ENCODE measurements at places on chromosomes 3 and 15.

- DNase-seq = peak; percentile 48
These were observed 47.0 kb upstream of the SELENOK start for GRCh38 chr3:53938645-53939044.

DNA sequence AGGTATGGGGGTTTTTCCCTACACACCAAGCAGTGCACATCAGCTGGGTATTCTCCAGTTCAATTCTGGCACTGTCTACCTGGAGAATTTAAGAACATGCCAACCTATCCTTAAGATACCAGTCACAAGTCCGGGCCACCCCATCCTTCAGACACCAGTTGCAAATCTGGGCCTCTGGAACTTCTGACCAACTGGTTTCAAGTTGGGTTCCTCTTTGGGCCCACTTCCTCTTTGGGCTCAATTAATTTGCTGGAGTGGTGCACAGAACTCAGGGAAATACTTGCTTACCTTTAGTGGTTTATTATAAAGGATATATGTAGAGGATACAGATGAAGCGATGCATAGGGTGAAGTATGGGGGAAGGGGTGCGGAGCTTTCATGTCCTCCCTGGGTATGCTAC lies 25.3 kb downstream of the GLCE start:
- DNase-seq = no peak

GRCh38 chr3:51145811-51146585 lies 239.1 kb upstream of the MANF start:
- DNase-seq = no peak

DNA sequence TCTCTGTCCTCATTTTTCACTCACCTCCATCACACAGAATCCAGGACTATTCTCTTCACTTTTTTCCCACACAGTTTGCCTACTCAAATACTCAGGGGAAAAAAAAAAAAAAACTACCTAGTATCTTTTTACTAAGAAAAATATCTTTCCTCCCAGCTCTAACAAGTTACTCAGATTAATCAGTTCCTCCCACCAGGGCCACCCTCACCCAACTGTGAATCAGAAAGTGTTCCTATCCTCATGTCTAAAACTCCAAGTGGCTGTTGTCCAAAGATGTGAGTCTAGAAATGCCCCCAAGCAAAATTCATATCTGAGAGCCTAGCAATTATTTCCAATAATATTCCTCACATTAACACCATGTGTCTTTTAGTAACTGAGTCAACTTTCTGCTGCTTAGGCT lies 268.0 kb downstream of the ERC2 start:
- DNase-seq = no peak

DNA sequence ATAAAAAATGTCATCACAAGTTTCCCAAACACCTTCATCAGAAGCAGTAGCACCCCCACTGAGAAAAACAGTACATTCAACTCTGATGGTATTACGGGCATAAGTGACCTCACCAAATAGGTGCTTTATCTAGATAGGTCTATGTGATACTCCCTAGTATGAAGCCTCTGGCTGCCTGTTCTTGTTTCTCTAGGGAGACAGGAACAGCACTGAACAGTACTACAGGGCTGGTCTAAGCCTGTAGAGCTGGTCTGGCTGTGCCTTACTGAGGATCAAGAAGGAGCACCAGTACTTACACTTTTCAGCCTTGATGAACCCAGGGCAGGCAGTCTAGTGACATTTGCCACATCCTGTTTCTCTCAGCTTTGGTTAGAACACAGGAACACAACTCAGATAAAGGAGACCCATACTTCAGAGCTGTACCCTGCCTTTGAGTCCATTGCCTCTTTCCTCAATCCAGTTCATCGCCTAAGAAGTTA lies 35.9 kb downstream of the OXNAD1 start:
- DNase-seq = no peak
